ENCODE measurements at places on chromosomes 6 and 20.

DNA sequence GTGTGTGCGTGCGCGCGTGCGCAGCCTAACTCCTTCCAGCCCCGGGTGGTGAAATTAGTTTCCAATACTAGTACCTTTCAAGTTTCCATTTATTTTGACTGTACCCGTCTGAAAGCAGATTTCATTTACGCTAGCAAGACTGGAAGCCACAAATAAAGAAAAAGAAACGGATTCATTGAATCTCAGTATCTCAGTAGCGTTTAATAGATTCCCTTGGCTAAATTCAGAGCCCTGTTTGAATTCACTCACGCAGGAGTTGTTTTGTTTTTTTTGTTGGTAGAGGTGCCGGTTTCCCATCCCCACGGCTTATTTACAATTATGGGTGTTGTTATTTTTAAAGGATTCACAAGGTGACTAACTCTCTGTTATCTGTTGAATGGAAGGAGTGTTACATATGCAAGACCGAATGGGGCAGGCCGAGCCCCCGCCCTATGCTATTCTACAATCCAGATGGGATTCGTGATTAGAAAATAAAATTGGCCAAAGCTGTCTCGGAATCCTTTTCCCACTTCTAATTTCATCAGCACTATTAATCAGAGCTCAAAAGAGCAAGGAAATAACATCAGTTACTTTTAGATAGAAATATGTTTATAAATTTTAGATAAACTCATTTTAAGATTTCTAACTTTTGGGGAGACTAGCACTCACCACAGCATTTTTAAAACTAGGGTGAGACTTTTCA lies 2.3 kb upstream of the INSM1 start:
- no peak for DNase-seq

GRCh38 chr6:75747152-75747992 lies 1.7 kb upstream of the MYO6 start:
- DNase-seq: no peak

DNA sequence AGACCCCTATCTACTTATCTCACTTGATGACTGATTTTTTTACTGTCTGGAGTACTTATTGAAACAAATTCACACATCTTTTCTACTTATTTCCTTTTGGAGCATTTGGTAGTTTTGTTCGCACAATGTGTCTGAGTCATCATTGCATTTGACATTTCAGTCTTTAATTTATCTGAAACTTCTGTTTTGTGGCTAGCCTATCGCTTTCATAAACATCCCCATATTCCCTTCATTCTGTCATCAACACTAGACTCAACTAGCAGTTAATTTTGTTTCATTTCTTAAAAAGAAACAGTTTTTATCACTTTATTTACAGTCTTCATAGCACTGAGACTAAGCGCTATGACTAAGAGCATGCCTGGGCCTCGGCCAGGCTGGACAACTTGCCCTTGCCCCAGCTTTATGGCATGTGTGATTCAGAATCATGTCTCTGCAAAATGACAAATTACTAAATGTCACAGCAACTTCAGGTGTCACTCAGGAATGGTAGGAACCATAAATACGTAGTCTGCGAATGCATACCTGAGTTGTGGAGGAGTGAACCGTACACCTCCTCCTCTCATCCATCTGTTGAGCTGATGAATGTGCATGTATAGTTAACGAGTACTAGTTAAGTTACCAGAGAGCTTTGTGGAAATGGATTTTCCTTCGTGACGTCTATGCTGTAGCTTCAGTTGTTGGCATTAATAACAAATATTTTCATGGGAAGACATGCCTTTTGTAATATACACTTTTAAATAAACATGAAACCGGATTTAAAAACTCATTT lies 16.2 kb downstream of the L3MBTL3 start:
- no peak for DNase-seq

- no peak for DNase-seq
Measured at GRCh38 chr6:148999929-149000468, 253.2 kb downstream of the UST start.

DNA sequence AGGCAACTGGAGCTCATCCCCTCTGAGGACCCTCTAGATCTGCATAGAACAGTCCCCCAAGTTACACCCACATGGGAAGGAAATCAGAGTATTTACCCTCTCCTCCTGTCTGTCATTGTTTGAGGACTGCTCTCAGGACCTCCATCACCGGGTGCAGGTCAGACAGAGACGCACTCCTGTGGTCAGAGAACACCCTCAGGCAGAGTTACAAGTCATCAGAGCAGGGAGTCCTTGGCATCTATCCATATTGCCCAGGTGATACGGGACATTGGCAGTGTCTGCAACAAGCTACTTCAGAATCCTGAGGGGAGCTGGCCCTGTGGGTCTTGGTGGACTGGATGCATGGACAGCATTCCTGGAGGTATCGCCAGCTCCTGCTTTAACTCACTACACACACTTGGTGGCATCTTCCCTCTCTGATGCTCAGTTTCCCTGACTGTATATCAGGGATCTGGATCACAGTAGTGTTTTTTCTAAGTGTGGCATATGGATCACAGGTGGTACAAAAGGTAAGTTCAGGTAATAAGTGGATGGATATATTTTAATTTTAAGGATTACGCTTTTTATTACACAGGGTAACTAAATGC lies 15.1 kb upstream of the ISM1 start:
- DNase-seq: no peak

DNA sequence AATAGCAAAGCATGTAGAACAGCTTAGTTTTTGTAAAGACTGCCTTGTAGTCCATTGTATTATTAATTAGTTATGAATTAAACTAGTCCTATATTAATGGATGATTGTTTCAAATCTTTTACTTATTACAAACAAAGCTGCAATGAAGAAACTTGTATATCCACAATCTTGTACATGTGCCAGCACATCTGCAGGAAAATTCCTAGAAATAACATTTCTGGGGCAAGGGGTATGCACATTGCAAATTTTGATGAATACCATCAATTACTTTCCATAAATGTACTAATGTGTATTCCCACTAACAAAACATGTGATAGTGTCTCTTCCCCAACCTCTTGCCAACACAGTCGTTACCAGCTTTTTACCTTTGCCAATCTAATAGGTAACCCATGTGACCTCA lies 73.6 kb upstream of the AKAP12 start:
- DNase-seq: no peak

DNA sequence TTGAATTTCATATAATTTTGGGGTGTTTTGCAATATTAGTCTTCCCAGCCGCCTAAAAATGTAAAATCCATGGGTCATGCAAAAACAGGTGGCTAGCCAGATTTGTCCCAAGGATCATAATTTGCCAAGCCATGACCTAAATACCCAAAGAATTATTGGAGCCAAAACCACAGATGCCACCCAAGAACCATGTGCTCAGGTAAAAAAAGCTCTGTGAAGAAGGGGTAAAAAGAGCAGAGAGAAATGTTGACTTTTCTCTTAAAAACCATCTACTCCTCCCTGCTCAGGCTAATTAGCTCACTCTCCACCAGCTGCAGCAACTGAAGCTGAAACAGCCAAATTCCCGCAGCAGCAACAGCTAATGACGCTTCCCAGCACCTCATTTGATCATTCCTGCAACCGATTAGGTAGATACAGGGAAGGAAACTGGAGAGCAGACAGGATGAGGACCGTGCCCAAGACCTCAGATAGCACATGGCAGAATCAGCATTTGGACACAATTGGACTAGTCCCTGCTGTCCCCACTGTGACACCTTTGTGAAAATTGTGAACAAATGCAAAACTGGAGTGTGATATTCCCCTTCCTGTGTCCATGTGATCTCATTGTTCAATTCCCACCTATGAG lies 107.9 kb upstream of the NXT1 start:
- no peak for DNase-seq

GRCh38 chr6:130991422-130992137 lies 71.5 kb downstream of the EPB41L2 start:
- DNase-seq: no peak

DNA sequence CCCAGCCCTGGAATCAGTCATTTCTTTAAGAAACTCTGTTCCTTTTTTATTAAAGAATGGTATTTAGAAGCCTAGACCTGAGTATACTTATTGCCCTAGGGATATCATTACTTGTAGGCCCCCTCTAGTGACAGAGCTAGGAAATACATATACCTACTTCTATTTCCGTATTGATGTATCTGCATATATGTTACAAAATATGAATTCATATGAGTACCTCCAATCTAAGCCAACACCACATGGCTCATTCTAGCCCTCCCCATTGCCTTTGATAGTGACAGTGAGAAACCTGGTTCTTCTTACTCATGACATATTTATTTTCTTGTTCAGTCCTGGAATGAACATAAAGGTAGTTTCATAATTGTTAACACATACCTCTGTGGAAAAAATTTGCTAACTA lies 137.2 kb downstream of the FARS2 start:
- no peak for DNase-seq

GRCh38 chr6:53104916-53105315 lies 39.7 kb downstream of the FBXO9 start:
- no peak for DNase-seq

- no peak for DNase-seq
Measured at GRCh38 chr6:2939315-2940009, 31.9 kb downstream of the SERPINB6 start.

- DNase-seq: peak; percentile 37
Measured at GRCh38 chr6:43770372-43771209, 580 bp downstream of the VEGFA start.

- no peak for DNase-seq
Measured at GRCh38 chr6:158729906-158730540, 80.2 kb downstream of the SYTL3 start.

DNA sequence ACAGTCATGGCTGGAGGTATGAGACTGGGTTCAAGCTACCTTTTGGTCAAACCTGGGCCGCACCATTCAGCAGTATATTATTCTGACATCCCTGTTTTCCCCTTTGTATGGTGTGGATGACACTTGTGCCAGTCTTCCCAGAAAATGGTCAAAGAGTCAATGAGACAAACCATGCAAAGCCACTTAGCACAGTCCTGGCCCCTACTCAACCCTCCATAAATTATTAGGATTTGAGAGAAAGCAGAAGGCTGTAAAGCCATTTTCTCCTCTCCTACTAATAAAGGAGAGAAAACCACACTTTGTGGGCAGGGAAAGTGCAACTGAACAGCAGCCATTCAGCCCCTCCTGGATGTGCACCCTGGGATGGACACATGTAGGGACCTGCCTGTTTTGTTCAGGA lies 236.2 kb downstream of the SLC24A3 start:
- no peak for DNase-seq

DNA sequence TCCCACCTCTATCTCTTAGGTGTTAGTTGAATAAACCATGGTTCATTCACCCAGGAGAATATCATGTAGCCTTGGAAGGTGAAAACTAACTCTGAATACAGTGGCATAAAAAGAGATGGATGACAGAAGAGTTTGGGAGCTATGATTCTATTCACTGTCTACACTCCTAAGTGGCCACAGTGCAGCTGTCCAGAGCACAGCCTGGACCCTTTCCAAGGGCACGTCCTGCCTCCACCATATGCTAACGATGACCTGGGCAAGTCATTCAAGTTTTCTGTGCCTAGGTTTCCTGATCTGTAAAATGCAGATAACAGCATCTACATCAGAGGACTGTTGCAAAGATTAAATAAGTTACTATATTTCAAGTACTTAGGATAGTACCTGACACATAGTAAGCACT lies 314.1 kb downstream of the PTPRT start:
- no peak for DNase-seq

GRCh38 chr6:137678451-137678850 lies 184.3 kb upstream of the OLIG3 start:
- no peak for DNase-seq

DNA sequence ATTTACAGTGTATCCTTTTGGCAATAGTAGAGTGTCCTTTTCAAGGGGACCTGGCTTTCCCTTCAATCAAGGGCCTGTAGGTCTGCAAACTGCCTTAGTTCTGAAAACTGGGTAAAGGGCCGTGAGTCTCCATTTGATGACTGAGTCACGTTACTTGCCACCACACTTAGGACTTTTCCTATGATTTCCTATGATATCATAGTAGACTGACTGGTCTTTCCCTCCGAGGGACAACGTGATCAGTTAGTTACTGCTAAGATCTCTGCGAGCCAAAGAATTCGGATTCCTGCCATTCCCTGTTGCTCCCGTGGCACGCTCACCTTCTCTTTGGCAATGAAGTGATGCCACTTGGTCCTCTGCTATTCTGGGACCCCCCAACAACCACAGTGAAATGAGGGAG lies 8.4 kb downstream of the ZNF831 start:
- DNase-seq: no peak

DNA sequence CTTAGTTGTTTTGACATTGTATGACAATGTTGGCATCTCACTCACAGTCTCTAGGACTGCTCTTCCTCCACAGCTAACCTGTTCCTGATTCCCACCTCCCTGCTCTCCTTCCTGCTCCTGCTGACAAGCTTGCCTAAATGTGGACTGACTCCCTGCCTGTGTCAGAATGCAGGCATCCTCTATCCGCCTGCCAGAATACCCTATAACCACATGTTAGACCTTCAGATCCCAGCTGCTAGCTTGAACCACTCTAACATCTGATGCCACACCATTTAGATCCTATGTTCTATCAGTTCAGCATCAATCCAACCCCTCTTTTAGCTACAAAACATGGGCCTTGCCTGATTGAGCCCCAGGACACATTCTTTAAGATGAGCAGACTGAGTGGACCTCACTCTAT lies 12.2 kb downstream of the FILIP1 start:
- DNase-seq: no peak

DNA sequence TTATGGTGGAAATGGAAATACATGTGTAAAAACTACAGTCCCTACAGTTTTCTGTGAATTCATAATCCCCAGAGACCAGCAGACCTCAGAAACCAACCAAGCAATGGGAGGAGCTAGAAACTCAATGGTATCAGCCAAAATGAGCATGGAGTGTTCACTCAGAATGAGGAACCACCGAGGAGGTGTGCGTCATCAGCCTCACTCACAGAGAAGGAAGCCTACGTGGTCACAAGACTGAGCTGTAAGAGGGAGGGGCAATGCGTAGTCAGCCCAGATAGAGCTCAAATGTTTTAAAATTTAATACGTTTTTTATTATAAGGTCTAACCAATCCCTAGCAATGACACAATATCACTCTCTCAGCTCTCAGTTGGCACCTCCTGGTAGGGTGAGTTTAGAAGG lies 17.4 kb downstream of the MYLK4 start:
- DNase-seq: no peak

- DNase-seq: no peak
Measured at GRCh38 chr6:144585217-144585814, 300.2 kb downstream of the UTRN start.

DNA sequence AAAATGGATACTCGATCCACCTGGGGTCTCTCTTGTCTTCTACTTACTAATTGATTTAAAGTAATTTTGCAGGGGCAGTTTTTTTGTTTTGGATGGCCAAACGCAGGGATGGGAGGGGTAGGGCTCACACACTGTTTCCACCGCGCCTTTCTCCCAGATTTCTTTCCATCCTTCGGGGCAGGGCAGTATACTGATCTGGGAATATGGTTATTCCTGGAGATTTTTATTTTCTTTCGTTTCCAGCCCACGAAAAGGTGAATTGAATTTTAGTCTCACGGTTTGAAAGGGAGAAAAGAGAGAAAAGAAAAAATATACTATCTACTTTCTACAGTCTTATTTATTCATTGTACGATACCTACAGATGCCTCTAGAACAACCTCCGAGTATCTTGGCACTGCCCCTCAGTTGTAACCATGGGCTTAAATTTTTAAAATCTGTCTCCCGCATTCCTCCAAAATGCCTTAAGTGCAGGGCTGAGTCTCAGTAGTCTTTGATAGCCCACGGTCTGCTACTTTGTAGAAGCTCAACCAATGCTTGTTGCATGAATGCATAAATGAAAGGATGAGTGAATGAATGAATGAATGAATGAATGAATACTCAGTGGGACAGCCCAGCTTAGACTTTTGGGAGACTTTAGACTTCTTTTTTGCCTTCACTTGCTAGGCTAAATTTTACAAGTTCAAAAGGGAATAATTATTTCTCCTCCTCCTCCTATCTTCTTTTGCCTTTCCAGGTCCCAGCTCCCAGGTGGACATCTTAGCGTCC lies 18.1 kb upstream of the TRIM27 start:
- no peak for DNase-seq

All from activated T-helper 1 cell treated with anti-CD3 and anti-CD28 coated beads, Interleukin-12 subunit alpha, Interleukin-12 subunit beta, Interleukin-2, Interleukin-4 antibody, amounts not matched to agents 30 ng/mL and 10 ng/mL and 1 ng/mL, durations not matched to agents 14 hours and 24 hours and 36 hours (primary cell).